RPMI7951 (cell line): ENCODE measurements at places on chromosomes 5 and 9. TPM values are rescaled to one million over a fixed set of nuclear protein-coding genes. Genes with fewer than 3 reads are reported as not detected.
A peak's percentile ranks its signal among the peaks of the same experiment; 100 is the strongest.

The DBN1 gene
- total RNA-seq = 29.7 and 39.5 TPM in 2 replicates

The WDR38 gene
- 0.12 and 0.20 TPM in 2 replicates for total RNA-seq

The IRX4 gene
- total RNA-seq = not detected in 2 replicates

The TMEM252 gene
- not detected in 2 replicates for total RNA-seq

The PCDHA1 gene
- under 0.01 TPM in 1 of 2 replicates, not detected in the other for total RNA-seq

The SCGB3A1 gene
- not detected in 2 replicates for total RNA-seq

The PCDHGB7 gene
- total RNA-seq = 0.29 and 0.48 TPM in 2 replicates

The PCDHA10 gene
- total RNA-seq = not detected in 2 replicates

The WNK2 gene
- total RNA-seq = not detected in 2 replicates

GRCh38 chr5:9156282-9156681 is 389.6 kb downstream of the SEMA5A start:
- DNase-seq = peak; percentile 57

DNA sequence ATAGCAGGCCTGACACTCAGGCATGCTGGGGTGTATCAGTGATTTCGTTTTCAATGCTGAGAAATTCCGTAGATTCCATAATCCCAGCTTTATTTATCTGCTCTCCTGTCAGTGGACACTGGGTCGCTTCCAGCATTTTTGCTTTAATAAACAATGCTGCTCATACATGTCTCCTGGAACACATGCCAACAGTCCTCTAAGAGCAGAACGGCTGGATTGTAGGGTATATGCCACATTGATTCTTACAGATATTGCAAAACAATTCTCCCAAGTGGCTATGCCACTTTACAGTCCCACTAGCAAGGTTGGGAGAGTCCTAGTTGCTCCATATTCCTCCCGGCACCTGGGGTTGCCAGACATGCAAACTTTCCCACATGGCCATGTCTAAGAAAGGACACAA is 81.9 kb downstream of the RAPGEF1 start:
- peak; percentile 41 for DNase-seq

DNA sequence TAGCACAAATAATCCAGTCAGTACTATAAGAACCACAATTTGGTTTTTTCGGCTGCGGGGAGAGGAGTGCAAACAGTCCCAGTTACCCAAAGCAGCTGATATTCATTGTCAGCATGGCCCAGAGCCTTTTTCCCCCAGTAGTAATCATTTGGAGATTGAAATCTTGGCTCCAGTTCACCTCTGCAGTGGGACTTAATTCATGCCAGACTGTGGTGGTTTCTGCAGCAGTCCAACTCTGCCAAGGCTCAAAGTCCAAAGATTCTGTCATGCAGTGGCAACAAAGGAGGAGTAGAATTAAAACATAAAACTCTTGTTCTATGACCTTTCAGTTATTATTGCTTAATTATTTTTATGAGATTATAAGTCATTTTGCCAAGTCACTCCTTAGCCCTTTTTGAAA is 25.0 kb upstream of the TRIM36 start:
- peak; percentile 3 for DNase-seq

- DNase-seq = no peak
Measured at GRCh38 chr9:123657941-123658340, 272.0 kb downstream of the DENND1A start.

GRCh38 chr9:70111042-70111602 is 67.5 kb downstream of the MAMDC2 start:
- peak; percentile 64 for DNase-seq

- peak; percentile 29 for DNase-seq
Measured at GRCh38 chr5:111043712-111044506, 27.6 kb upstream of the TSLP start.

DNA sequence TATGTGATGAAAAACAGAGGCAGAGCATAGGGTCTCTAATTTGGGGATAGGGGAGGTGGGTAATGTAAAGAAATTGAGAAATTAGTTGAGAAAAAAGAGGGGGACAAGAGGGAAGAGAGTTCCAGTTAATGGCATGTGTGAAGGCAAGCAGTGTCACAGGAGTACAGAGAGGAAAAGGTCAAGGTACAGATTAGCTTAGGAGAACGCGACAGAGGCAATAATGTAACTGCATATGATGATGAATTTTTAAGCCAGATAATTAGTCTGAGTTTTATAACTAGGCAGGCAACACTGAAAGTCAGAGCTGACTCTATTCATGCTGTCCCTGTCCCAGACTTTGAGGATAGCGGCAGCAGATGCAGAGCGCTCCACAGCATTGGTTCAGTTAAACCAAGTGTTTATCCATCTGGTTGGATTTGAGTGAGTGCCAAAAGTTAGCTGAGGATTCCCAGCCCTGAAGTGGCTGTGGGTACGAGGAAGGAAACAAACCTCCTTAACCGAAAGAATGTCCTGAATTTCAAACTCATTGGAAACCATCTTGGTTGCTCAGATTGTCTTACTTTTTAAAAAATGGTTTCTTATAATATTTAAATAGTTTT is 315.2 kb downstream of the ARHGAP26 start:
- DNase-seq = no peak

- peak; percentile 54 for DNase-seq
Measured at GRCh38 chr5:37723162-37723961, 116.5 kb downstream of the GDNF start.

DNA sequence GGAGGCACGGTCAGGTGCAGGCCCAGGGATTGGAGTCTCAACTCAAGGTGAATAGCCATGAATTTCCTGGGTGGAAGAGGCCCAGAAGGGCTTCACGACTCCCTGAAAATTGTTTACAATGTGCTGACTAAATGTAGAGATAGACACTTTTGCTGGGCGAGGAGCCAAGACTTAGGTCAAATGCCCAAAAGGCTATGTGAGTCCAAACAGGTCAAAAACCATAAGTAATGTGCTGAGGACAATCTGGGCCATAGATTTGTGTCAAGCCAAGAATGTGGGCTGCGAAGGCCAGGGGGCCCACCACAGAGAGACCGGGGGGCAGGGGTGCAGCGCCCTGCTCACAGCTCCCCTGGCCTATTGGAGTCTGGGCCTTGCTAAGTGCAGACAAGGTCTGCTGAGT is 197.8 kb downstream of the HSPA4 start:
- no peak for DNase-seq

DNA sequence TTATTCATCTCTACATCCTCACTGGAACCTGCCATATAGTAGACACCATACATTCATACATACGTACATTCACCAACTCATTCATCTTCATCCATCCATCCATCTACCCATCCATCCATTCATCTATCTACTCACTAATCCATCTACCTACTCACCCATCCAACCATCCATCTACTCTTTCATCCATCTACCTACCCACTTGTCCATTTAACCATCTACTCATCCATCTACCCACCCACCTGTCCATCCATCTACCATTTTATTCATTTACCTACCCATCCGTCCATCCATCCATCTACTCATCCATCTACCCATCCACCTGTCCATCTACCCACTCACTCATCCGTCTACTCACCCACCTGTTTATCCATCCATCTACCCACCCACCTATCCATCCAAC is 31.9 kb upstream of the LCP2 start:
- DNase-seq = no peak

DNA sequence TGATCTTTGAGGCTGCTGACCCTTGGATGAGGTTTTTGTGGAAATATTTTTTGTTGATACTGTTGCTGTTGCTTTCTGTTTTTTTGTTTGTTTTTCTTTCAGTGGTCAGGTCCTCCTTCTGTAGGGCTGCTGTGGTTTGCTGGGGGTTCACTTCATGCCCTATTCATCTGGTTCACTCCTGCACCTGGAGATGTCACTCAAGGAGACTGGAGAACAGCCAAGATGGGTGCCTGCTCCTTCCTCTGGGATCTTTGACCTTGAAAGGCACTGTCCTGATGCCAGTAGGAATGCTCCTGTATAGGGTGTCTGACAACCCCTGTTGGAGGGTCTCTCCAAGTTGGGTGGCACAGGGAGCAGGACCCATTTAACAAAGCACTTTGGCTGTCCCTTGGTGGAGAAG is 67.0 kb upstream of the ACTBL2 start:
- no peak for DNase-seq
